Stimulated activated CD4-positive, alpha-beta T cell treated with anti-CD3 and anti-CD28 coated beads, Interleukin-4, amount 100 ng/mL, for 48 hours (primary cell): ENCODE measurements at places on chromosomes 4 and X.

- DNase-seq, result no peak
Measured at GRCh38 chr4:158129694-158130093, 43.1 kb downstream of the GASK1B start.

GRCh38 chr4:137892134-137892533 lies 350.0 kb downstream of the SLC7A11 start:
- no peak for DNase-seq

GRCh38 chrX:121761845-121762244 lies 714.4 kb downstream of the GLUD2 start:
- DNase-seq, result no peak

- no peak for DNase-seq
Measured at GRCh38 chr4:67632492-67632891, 68.5 kb downstream of the UBA6 start.

GRCh38 chr4:82791179-82791578 lies 7.4 kb downstream of the SCD5 start:
- DNase-seq, result no peak

- no peak for DNase-seq
Measured at GRCh38 chr4:4969298-4969697, 50.0 kb downstream of the CYTL1 start.

DNA sequence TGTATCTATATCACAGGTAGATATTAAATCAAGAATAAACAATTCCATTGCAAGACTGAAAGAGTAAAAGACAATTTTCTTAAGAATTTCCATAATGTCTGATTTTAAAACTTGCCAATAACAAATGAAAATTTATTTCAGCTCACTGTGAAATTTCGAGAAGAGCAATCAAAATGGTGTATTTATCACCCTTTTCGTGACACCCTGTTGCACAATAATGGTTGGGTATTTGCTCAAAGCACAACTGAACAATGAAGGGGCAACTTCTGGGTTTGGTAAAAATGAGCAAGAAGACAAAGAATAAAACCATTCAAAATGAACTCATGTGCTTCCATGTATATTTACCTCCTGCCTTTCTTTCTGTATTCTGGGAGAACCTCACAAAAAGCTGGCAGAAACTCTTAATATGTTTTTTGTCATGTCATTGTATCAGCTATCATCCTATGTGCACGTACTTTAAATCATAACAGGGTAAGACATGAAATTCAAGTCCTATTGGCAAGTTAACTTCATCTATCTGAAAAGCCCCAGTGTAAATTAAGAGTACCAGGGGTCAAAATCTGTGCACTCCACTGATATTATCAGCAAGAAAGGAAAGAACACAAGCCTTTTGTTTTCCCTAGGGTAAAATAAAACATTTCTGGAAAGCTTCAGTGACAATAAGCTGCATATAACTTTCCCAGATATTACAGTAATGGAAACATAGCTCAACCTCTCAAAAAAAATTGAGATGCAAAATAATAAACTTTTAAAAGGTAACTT lies 126.9 kb upstream of the CBR4 start:
- no peak for DNase-seq

DNA sequence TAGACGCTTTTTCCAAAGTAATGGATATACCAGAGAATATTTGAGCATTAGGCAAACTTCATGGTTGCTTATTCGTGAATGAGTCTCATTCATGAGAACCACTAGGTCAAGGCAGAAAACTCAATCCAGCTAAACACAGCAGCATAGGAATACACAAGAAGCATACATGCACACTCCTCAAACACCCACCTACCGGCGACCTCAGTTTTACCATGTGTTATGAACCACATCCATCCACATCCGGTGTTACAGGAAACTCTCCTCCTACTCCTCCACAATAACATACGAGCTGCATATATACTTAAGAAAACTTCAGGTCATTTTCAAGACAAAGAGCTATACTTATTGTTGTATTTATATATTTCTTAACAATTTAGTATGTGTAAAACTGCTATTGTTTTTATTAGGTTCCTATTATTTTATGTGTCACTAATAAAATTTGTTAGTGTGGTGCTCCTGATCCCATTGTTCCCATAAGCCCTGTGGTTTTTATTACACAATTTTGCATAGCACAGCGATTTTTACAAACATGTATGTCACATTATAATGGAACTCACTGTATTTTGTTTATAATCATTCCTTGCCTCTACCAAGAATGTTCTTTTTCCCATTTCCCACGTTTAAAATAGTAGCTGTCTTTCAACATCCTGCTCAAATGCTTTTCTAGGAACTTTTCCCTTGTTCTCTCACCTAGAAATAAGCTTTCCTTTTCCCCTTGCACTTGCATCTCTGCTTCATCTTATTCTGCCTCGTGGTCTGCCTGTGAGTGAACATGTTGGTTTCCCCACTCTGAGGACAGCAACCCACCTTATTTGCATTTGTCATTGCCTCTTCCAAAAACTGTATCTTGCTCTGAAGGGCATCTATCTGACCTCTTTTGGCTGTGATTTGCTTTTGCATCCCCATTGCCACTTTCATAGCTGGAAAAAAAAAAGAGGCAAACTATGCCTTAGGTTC lies 48.3 kb downstream of the STBD1 start:
- DNase-seq, result no peak

- no peak for DNase-seq
Measured at GRCh38 chrX:24696294-24696693, 2.6 kb downstream of the POLA1 start.

DNA sequence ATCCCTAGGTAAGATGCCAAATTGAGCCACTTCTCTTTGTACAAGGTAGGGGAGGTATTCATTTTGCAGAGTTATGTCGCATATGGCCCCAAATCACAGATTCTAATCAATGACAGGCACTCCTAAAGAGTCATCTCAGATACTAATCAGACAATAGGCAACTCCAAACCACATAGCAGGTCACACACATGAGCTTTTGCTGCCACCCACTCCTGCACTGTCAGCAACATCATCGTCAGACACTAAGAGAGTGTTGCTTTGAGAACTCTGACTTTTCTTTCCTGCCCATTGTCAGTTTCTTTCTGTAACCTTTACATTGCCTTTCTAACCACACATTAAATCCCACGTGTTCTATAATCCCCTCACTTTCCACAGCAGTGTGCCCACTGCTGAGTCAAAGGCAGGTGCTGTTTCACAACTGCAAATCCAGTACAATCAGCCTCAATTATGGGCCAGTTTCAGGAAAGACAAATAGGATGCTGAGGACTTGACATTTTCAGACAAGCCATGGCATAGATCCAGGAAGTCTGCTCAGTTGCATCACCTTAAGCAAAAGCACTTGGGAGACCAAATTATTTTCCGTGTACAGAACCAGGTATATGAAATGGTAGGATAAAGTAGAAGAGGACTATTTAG lies 23.5 kb downstream of the TMEM31 start:
- peak; percentile 6 for DNase-seq

DNA sequence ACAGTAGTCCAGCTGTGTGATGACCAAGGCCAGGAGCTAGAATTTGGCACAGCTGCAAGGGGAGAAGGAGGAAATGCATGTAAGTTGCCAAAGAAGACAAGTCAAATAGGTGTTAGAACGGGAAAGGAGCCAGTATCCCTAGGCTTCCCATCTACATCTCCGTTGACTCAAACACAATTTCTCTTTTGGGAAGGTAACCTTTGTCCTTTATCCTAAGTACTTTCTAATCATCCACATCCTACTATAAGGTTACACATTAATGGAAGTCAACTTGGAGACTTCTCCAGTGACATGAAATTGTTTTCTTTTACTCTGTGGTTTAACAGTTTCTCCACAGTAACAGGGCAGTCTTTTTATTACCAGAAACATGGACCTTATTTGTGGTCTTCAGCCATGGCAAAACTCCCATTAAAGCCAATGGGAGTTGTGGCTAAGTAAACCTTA lies 620.0 kb downstream of the ANKRD50 start:
- DNase-seq, result no peak

DNA sequence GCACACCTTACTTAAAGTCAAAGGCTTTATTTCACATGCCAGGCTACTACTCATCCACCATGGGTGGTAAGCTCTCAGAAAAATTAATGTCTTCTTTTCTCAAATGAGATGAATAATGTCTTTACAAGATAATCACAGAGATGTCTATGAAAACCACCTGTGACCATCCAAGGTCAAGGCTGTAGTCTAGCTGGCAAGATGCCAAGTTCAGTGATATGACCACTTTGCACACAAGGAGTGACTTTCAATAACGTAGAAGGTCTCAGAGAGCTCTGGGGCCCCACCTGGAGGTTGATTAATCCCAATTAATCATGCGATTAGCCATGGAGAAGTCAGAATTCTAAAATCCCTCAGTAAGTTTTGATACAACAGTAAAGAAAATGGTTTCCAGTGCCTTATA lies 20.5 kb downstream of the ANOS1 start:
- no peak for DNase-seq

DNA sequence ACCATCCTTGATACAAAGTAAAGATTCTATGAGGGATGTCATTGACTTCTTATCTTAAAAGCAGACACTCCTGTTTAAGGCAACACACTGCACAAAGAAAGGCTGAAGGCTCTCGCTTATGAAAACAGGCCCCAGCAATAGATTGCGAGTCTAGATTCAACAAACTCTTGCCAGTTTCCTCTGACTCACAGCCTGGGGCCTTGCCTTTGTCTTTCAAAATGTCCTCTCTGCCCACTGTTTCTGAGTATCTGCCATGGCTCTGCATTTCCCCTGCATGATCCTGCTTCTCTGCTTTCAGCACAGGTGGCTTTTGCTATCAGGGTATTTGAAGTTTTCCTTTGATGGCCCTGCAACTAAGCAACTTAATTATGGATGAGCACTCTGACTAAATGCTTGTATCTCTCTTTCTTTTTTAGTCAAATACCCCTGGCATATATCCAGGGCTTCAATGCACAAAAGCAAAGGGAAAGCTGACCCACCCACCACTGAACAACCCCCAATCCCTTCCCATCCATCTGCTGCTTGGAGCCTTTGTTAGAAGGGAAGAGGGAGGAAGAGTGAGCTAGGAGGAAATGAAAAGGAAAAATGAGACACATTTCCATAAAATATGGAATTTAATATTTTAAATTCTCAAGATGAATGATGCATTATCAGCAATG lies 32.2 kb downstream of the NDP start:
- no peak for DNase-seq

GRCh38 chrX:123809854-123810375 lies 49.9 kb upstream of the XIAP start:
- DNase-seq, result no peak

- DNase-seq, result no peak
Measured at GRCh38 chr4:145196747-145197146, 16.4 kb upstream of the OTUD4 start.

- DNase-seq, result no peak
Measured at GRCh38 chr4:36196145-36196913, 48.0 kb downstream of the ARAP2 start.

DNA sequence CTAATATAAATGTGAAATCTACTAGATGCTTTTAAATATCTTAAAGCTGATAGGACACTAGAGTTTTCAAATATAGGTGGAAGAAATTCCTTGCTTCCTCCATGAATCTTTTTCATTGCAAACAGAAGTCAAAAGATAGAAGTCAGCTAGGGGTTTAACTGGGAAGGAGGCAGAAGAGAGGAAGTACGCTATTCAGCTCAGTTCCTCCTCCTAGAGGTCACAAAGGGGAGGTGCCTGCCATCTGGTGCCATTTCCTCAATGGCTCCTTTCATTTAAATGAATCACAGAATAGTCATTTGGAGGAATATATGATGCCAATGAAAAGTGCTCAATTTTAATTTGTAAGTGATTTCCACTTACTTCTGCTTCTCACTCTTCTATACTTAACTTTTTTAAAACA lies 8.5 kb downstream of the COL25A1 start:
- DNase-seq, result peak; percentile 2

- DNase-seq, result no peak
Measured at GRCh38 chr4:16790508-16790907, 107.9 kb downstream of the LDB2 start.

- no peak for DNase-seq
Measured at GRCh38 chr4:180377741-180378140, 1865.5 kb upstream of the TENM3 start.

- no peak for DNase-seq
Measured at GRCh38 chrX:150037041-150037440, 98.8 kb upstream of the EOLA2 start.

DNA sequence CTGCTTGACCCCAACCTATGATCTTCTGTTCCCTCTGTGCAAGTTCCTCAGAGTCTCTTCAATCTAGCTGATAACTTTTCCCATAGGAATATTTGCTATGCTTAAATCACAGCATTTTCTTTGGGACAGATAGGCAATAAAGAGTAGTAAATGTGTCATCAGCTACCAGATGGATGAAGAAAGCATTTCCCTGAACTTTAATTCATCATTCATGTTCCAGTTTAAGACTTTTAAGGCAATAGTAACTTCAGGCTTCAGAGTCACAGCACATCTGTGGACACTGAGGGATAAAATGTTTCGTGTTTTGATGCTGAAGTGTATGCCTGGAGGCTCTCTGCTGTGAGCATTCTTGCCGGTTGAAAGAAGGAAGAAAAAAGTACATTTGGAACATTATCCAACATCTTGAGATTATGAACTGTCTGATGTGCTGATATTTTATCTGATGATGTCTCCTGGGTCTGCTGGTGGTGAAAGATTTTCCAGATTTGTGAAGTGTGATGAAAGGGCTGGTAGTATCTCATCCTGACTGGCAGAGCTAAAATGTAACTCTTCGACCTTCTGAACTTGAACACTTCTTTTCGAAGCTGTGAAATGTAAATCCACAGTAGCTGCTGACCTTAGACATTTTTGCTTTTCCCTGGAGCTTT lies 133.7 kb downstream of the DCLK2 start:
- no peak for DNase-seq

DNA sequence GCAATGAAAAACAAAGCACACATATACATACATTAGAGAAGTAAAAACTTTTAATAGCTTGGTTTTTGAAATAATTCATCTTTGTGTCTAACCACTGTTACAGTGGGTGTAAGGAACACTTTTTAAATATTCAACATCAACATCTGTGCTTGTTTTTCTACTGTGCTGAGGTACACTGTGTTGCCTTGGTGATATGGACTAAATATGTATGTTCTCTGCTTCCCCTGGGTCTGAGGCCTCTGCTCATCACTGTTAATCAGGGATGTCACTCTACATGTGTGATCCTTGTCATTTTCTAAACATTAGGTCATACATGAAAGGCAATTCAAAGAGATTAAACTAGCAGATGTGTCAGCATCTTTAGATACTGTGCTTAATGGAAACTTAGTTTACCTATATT lies 10.9 kb downstream of the MCTS1 start:
- no peak for DNase-seq

DNA sequence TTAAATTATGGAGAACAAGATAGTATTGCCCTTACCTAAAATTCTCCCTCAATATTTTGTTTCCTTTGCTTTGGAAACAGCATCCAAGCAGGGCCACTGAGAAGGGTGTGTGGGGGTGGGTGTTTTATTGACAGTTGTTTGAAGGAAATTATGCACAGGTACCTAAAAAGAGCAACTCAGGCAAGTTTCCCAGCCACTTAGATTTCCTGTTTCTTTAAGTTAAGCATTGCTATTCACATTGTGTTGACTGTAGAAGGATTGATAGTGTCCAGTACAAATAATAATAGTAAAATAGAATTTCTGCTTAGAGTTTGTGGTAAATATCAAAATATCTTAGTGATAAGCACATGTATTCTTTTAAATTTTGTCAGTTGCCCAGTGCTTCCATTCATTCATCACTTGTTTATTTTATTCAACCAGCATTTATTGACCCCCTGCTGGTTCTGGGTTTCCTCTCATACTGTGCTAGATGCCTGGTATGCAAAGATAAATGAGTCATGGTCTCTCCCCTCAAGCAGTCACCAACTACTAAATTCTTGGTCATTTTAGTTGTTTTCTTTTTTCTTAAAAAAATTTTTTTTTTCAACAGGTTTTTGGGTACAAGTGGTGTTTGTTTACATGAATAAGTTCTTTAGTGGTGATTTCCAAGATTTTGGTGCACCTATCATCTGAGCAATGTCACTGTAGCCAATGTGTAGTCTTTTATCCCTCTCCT lies 50.0 kb downstream of the GALNT7 start:
- no peak for DNase-seq
